ENCODE measurements at places on chromosomes 6 and 20.

GRCh38 chr6:51541847-51542246 lies 545.6 kb downstream of the PKHD1 start:
- peak; percentile 73 for DNase-seq

- no peak for DNase-seq
Measured at GRCh38 chr6:16421462-16421960, 183.1 kb downstream of the GMPR start.

GRCh38 chr6:34011264-34011663 lies 134.6 kb downstream of the GRM4 start:
- no peak for DNase-seq

GRCh38 chr20:13101706-13102105 lies 92.9 kb downstream of the SPTLC3 start:
- no peak for DNase-seq

- peak; percentile 58 for DNase-seq
Measured at GRCh38 chr6:8499540-8499939, 64.2 kb upstream of the SLC35B3 start.

- DNase-seq: no peak
Measured at GRCh38 chr20:58945965-58946631, 35.0 kb upstream of the NELFCD start.

DNA sequence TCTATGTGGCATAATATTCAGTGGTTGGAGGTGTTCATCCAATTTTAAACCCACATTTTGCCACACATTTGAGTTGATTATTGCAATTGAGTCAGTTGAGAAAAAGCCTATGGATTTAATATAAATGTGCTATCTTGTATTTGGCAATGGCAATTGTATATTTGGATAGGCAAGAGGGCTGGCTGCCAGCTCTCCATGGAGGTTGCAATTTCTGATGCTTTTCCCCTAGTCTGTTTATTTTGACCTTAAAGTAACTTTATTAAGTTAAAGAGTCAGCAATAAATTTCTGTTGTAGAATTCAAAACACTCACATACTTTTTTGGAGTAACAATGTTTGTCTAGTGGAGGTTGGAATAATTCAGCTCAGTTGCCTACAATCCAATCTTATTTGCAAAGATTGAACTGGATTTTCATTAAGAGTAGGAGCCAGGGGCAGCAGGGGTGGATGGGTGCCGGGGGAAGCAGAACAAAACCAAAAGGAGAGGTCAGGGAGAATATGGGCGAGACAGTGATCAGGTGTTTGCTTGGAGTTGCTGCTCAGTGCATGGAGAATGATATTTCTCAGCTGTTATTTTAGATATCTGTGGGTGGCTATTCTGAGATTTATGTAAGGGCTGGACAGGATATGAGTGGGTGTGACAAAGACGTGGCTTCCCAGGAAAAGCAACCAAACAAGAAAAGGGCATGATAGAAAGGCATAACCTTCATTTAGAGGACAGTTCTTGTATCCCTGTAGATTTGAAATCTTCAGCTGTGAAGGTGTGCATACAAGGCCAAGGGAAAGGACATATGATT lies 163.0 kb downstream of the HDGFL1 start:
- no peak for DNase-seq

GRCh38 chr6:35391240-35391968 lies 49.0 kb downstream of the PPARD start:
- no peak for DNase-seq

- peak; percentile 71 for DNase-seq
Measured at GRCh38 chr6:45677381-45678284, 299.9 kb upstream of the SUPT3H start.

- no peak for DNase-seq
Measured at GRCh38 chr20:19758133-19758500, at the start of gene RIN2. TSS of gene RIN2 (plus strand) at chr20:19758258. CDS start at chr20:19889602, 131,344 bp downstream.

DNA sequence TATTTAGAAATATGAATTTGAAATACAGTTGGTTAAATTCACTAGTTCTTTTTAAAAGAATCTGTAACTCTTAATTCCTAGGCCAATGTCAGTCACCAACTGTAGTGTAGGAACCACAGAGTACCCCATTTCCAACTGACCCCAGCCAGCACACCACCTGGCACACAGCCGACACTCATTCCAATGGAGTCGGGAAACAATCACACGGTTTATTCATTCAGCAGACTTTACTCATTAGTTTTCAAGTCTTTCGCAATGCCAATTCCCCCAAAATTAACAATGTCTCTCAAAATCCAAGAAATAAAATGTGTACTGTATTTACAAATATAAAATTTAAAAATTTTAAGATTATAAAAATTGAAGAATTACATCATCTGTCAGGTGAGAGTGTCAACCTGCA lies 13.5 kb downstream of the ARG1 start:
- no peak for DNase-seq

DNA sequence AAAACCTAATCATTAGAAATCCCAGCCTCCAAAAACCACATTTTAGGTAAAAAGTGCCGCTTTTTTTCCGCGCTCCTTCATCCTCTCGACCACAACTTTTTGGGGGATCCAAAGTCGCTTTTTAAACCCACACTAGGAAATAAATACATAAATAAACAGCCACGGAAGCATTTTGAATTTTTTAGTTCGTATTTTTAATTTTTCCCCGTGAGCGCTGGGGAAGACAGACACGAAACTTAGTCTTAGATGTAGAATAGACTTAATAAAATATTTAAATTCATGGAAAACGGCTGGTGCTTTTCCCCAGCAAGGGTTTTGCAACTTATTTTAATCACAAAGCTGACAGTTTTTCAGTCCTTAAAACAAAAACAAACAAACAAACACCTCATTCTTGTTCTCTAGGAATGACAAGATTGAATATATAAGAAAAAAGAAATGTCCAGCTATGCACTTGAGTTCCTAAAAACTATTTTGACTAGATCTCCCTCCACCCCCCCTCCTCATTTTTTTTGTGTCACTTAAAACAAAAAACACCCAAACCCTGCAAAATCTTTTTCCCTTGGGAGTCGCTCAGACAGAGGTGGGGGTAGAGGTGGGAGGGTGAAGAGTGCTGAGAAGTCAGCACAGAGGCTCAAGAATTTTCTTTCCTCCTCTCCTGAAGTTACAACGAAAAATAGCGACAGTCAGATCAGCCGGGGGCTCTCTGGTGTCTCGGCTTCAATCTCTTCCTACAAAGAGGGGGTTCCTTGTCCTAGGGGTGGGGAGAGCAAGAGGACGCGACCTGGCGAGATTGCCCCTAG lies 43.4 kb upstream of the SUPT3H start:
- DNase-seq: no peak

DNA sequence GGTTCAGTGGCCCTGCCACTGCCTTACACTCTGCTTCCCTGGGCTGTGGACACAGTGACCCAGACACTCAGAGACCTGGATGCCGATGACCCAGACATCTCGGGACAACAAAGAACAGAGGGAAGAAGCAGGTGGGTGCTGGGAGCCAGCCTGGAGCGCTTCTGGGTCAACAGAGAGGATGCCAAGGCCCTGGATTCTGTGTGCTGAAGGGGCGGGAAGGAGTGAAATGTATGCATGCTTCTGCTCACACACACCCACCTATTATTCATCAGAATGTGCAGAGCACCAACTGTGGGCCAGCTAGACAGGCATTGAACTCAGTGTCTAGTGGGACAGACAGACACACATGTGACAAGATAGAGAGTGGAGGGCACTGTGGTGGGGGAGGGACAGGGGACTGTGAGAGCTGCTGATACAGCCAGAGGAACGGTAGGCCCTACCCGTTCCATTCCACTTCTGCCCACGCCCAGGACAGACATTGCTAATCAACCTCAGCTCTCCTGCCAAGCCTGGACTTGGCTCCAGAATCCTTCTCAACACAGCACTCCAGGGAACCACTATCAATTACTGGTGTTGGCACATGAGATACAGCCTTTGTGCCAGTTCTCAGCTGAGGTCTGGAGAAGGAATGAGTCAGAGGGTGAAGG lies 20.2 kb downstream of the KCNK15 start:
- no peak for DNase-seq

DNA sequence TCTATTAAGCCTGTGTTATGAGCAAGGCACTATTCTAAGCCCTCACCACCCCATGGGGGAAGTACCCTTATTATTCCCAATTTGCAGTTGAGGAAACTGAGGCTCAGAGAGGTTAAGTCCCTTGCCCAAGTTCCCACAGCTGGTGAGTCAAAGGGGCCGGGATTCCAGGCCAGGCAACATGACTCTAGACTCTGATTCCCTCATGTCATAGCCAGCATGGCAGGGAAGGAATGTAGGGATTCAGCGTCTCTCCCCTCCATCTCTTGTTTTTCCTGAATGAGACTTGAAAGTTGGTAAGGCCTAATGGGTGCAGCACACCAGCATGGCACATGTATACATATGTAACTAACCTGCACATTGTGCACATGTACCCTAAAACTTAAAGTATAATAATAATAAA lies 6.7 kb downstream of the C6orf132 start:
- no peak for DNase-seq

DNA sequence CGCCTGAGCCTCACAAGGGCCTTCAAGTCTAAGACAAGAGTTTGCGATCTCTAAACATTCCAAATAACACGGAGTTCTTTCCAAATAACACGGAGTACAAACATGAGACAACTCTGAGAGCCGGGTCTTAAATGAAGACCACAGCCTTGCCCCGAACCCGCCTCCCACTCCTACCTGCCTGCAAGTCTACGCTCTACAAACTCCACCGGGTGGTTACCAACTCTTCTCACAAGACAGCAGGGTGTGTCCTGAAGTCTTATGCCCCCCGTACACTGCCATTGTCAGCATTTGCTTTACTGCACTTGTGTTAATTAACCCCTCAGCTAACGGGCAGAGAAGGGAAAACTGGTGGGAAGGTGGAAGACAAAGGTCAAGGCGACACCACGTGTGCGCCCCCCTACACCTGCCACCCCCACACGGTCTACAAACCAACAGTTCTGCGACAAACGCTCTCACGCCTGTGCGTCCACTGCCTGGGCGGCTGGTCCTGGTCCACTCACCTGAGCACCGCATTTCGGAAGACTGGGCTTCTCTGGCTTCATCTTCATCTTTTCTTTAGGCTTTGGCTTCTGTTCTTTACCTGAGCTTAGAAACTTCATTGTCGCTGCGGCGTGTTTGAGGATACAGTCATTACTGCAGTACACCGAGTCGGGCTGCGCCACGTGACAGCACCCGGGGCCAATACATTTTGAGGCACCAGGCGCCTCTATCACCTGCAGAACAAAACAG lies 19.5 kb downstream of the DIDO1 start:
- DNase-seq: no peak

DNA sequence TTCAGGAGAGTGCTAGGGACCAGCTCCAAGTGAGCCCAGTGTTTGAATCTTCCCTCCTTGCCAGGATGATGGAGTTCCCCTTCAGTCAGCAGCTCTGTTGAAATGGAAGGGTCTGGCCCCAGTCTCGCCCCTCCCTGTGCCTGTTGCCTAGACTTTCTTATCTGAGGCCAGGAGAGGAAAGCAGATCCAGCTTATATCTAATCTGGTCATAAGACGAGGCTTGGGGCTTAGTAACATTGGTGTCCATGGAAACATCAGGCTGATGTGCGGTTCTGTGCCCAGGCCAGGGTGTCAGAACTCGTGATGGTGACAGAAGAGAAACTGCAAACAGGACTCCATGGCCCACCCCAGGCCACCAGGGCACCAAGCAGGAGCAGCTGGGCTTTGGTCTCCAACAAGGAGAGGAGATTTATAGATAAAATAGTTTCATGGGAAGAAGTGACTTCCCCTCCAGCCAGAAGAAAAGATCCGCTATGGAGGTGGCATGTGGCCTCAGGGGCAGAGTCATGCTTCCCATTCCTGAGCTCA lies 9.8 kb downstream of the MAS1L start:
- no peak for DNase-seq

- DNase-seq: no peak
Measured at GRCh38 chr6:108027056-108027455, 47.5 kb downstream of the OSTM1 start.

- no peak for DNase-seq
Measured at GRCh38 chr20:43458422-43458924, 777 bp downstream of the SRSF6 start.

- DNase-seq: no peak
Measured at GRCh38 chr20:48164566-48165400, 379.5 kb upstream of the SULF2 start.

DNA sequence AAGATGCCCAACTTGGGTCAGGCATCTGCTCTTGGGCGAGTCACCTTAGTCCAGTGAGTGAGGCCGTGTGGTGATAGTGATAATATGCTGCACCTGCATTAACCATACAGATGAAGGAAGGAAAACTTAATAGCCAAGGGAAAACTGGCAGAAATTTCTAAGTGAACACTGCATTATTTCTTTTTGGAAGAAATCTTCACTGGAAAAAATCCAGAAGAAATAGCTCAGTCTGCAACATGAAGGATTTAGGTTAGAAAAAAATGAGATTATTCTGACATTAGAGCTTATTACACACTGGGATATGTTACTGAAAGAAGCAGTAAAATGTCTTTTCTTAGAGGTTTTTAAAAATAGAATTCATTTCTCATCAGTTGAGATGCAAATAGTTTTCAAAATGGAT lies 947.3 kb downstream of the KIF16B start:
- DNase-seq: no peak

- DNase-seq: no peak
Measured at GRCh38 chr6:151058021-151058733, 181.6 kb upstream of the AKAP12 start.

- DNase-seq: no peak
Measured at GRCh38 chr20:24984961-24985640, 7.5 kb downstream of the APMAP start.

GRCh38 chr6:54846857-54847674 lies 495 bp downstream of the FAM83B start:
- DNase-seq: peak; percentile 61

DNA sequence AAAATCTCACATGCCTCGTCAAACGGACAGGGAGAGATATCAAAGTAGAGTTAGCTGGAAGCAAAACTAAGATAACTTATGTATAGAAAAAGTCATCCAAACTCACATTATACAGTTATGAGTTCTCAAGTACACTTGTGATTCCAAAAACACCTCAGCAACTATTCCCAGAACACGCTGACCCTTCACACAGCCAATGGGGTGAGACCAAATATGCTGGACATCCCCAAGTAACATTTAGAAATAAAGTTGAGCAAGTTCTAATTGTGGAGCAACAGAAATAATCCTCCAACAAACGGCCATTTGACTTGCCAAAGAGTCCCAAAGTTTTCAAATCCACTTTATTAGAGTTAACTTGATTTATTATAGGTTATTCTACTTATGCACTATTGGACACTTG lies 52.4 kb downstream of the LY86 start:
- DNase-seq: no peak

DNA sequence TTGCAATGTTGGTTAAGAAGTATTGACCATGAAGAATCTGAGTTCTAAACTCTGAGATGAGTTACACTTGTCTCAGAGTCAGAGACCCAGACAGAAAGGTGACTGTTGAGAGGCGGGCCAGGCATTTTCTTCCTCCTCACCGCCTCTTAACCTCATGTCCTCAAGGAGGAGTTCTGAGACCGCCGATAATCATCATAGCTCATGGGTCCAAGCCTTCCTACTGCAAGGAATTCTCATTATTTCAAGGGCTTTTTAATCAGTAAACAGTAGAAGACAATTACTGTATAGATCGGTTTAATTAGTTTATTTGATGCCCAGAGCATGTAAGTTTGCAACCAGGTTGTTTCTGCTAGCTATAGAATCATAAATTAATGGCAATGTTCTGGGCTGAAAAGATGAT lies 382.4 kb upstream of the MMS22L start:
- peak; percentile 68 for DNase-seq
